ENCODE measurements at places on chromosomes 4 and X. TPM values are rescaled to one million over a fixed set of nuclear protein-coding genes. Genes with fewer than 3 reads are reported as not detected.

Gene GPC3
- polyA plus RNA-seq: 52.5 TPM

DNA sequence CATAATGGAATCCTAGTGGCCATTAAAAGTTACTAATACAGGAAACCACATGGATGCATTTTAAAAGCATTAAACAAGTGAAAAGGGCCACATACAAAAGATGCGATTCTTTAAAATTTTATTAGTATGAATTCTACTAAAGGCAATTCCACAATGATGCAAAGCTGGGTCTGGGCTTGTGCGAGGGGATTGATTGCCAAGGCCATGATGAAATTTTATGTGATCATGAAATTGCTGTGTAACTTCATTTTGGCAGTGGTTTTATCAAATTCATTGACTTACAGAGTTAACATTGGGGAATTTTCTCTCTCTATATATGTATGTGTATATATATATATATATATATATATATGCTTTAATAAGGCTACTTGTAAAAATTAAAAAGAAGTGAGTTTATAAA lies 1142.5 kb upstream of the IGFBP7 start:
- DNase-seq: no peak

DNA sequence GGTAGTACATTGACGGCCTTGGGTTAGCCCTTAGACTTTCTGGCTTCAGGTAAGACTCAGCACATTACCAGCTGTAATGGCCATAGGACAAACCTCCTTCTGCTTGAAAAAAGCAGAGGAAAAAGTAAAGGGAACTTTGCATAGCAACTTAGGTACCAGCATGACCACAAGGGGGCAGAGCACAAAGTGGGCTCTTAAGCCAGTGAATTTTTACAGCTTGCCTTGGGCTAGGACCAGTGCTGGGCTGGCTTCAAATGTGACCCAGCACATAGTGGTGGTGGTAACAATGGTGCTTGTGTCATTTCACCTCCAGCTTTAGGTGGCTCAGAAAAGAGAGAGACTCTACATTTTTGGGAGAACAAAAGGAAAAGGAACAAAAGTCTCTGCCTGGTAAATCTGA lies 66.1 kb downstream of the KLHL4 start:
- no peak for DNase-seq

Gene F11
- polyA plus RNA-seq: 15.7 TPM

DNA sequence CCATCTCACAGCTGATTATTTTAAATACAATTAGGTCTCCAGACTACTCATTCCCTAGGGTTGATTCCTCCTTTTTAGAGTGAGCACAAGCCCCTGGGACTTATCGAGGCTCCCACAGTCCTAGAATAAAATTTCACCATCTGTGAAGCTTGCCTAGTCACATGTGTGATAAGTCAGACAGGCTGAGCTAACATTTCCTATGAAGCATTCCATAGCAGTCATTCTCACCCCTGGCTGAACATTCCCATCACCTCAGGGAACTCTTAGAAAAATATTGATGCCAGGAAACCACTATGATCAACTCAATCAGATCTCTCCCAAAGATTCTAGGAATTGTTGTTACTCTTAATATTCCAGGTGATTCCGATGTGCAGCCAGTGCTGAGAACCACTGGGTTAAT lies 37.7 kb downstream of the ARHGEF9 start:
- DNase-seq: no peak

Gene FAM236C
- polyA plus RNA-seq: not detected

DNA sequence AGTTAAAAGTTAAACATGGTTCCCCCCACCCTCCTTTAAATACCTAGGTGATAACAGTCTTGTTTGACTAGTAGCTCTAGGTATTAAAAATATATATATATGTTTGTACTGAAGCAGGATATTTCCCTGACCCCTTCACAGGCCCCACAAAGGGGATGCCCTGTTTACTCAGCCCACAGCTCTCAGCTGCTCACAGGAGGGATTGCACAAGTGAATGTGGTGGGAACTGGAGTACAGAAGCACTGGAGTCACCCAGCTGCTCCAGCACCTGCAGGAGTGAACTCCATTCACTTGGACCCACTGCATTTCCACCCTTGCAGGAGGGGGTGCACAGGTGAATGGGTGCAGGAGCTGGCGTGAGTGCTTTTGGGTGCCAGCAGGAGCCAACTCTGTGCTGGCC lies 99.3 kb upstream of the TLR3 start:
- DNase-seq: no peak

Gene NDST4
- not detected for polyA plus RNA-seq

Gene EXOC1L
- polyA plus RNA-seq: not detected
